ENCODE measurements at places on chromosomes 16 and 17.

- DNase-seq, result no peak
These were observed 7.5 kb upstream of the MPHOSPH6 start for GRCh38 chr16:82177555-82177954.

DNA sequence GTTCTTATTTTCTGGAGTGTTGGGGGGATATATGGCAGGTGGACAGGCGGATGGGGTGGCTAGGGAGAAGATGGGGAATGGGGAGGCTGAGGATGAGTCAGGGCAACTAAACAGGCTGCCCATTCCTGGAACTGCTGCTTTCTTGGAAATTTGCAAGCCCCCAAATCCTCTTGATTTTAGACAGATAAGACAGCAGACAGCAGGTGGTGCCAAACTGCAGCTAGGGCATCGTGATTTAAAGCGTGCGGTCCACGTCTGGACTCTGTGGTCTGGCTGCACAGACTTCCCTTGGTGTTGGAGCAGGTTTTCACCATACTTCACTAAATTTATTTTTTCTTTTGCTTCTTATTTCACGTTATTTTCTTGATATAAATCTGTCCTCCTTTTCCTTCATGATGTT is 10.9 kb upstream of the KRT24 start:
- no peak for DNase-seq

DNA sequence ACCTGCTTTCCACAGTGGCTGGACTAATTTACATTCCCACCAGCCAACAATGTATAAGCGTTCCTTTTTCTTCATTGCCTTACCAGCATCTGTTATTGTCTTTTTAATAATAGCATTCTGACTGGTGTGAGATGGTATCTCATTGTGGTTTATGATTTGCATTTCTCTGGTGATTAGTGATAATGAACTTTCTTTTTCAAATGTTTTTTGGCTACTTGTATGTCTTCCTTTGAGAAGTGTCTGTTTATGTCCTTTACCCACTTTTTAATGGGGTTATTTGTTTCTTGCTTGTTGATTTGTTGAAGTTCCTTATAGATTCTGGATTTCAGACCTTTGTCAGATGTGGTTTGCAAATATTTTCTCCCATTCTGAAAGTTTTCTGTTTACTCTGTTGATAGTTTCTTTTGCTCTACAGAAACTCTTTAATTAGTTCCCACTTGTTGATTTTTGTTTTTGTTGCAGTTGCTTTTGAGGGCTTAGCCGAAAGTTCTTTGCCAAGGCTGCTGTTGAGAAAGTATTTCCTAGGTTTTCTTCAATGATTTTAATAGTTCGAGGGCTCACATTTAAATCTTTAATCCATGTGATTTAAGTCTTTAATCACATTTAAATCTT is 26.8 kb downstream of the ITGAM start:
- no peak for DNase-seq

GRCh38 chr16:11689031-11689840 is 21.0 kb downstream of the SNN start:
- no peak for DNase-seq

DNA sequence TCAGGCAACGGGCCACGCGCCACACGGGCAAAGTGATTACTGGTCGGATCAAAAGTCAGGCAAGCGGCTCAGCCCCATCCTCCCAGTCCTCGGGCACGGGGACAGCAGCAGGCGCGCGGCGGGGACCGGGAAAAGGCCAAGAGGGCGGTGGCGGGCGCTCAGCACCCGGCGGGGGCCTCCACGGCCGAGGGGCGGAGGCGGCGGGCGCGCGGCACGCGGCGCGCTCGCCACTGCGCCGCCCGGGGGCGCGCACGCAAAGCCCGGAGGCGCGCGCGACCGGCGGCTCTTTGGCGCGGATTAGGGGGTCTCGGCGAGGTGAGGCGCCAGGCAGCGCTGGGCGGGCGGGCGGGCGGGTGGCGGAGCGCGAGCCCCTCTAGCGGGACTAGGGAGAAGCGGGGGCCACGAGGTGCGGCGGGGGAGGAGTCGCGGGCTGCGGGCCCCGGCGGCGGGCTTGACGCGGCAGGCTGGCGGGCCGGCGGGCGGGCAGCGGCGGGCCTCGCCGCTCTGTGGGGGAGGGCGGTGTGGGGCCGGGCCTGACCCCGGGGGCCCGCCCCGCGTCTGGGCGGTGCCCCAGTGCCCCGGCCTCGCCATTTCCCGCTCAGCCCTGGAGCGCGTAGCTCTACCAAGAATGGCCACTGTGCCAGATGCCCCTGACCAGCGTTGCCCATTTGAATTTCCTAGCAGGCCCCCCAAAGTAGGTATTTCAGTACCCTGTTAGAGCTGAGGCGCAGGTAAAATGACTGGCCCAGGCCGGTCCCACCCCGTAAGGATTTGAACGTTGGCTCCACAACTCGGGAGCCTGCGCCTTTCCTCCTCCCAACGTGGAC is at the start of the genes ACACA and TADA2A:
TSS of gene ACACA (minus strand) at position 202 of the 827 bp plus-strand sequence. CDS start 537 bp downstream, outside the sequence.
TSS of gene TADA2A (plus strand) at position 252 of the 827 bp plus-strand sequence. CDS start 4,480 bp downstream, outside the sequence.
- DNase-seq, result peak; percentile 75

DNA sequence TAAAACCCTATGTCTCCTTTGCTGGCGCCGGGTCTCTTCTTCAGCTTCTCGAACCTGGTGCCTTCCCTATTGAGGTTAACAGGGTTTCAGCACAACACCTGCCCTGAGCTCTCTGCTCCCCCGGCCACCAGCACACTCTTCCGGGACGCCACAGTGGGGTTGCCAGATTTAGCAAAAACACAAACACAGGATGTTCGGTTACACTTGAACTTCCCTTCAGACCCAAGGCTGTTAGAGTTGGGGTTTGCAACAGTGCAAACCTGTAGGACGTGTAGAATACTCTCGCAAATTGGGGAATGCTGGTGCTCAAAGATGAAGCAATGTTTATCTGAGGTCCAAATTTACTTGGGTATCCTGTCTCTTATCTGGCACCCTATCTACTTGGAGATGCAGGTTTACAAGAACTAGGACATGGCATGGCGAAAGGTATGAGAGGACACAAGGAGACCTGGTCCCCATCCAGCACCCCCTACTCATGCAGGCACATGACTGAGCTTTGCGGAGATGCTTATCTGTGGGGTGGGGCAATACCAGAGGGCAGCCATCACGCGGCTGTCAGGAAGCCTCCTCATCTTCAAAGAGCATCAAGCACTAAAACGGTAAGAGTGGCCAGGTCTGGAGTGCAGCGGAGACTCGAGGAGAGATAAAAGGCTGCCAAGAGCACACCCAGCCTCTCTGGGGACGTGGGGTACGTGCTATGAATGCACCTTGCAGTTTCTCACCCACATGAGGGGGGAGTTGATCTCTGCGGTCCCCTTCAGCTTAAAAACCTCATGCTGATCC is 52.8 kb downstream of the SDK2 start:
- DNase-seq, result peak; percentile 71

DNA sequence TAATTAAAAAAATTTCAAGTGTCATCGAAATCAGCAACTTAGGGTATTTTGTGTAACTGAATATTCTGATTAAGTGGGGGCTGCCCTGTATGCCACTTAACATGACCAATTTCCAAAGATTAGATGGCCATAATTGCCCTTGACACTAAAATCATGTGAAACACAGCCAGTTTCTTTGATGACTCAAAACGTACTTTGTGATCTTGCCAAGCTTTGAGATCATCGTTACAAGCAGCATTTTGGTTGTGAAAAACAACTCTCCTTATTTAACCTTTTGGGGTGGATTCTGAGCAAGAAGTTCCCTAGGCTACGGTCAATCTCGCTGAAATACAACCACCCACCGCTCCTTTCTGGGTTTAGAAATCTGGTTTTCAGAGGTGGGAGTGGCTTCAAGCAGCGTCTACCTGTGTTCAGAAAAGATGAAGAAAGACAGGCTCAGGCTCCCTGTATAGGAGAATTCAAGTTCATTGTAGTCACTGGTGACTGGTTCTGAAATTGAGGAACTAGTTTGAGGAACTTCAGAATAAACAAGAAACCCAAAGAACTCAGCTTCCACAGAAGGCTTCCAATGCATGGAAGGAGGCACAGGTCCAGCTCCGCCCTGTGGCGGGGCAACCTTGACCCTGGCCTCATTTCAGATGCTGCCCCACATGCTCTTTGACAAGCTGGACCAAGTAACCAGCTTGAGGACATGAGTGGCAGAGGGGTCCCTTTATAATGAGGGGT is 9.4 kb downstream of the MAP3K14 start:
- peak; percentile 31 for DNase-seq

DNA sequence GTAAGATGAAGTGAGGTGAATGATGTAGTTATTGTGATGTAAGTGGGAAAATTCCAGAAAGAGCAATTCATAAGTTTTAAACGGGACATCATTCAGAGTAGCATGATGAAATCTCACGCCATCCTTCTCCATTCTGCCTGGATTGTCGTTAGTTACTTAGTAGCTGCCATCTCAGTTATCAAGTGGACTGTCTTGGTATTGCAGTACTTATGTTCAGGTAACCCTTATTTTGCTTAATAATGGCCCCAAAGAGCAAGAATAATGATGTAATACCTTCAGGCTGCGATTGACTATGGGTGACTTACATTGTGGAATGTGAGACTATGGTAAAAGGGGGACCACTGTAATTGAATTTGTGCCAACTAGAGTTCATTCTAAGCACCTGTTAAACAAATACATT is 234.1 kb upstream of the TOM1L1 start:
- no peak for DNase-seq

DNA sequence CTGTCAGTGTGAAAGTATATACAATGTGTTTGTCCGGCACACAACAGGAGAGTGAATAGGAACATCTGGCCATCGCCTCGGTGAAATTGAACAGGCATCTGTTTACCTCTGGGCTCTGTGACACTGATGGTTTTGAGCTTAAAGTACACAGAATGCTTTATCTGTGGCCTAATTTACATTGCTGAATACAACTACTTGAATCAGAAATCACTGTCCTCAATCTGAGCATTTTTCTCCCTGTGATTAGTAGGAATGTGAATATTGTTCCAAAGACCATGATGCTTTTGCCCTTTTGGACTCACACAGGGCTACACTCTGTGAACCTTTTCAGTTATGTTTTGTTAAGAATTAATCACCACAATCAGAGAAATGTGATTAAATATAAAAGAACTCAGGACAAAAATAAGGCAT is 323.0 kb upstream of the TBX2 start:
- DNase-seq, result no peak

GRCh38 chr16:85270374-85270773 is 158.1 kb upstream of the CIBAR2 start:
- DNase-seq, result no peak

Data from CD4-positive, alpha-beta T cell treated with Interleukin-1 beta for 1 hour (primary cell).